Esophagus mucosa (tissue), 1 donor: ENCODE measurements at places on chromosomes 6 and 20.

DNA sequence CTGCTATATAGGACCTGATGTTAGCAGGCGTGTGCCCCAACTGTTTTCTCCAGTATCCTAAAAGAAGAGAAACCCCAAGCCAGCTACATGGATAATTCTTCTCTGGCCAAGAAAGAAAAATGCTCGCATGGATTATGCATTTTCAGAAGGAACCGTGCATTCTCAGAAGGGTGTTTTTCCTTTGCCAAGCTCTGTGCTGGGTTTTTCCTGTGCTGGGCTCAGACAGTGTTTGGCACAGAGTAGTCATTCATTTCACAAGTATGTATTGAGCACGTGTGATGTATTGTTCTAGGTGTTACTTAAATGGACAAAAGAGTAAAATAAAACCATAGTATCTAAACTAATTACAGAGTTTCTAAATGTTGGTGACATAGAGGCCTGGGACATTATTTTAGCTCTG, 62.7 kb upstream of the ZNF133 start:
- ATAC-seq, result peak; percentile 64

GRCh38 chr20:31933698-31934097, 18.1 kb downstream of the PDRG1 start:
- peak; percentile 94 for ATAC-seq

DNA sequence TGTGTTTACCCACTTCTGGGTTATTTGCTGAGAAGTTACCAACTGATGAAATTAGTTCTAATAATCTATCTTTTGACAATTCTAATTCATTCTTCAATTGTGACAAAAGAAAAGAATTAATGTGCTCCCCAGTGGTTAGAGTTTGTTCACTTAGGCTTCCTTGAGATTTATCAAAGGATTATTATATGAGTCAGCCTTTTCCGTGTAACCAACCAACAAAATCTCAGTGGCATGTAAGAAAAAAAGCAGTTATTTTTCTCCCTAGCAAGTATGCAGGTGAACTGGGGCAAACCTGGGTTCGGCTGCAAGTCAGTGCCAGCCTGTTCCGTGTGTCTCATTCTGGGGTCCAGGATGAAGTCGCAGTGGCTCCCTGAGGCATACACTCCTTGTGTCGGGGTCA, 28.8 kb upstream of the HIVEP1 start:
- ATAC-seq, result no peak

DNA sequence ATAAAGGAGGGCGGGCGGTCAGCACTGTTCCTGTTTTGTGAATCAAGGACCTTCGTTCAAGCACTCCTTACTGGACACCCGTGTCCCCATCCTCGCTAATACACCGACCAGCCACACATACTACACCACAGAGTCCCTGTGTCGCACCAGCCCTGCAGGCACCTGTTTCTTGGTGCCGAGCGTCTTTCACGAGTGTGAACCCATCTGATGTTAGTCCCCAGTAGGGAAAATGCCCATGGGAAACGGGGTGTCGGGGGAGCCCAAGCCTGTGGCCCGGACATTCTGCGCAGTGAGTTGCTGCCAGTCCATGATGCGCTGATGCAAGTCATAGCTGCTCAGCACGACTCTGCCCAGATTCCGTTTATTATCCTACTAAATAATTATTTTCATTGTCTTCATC, 74.7 kb downstream of the TTLL2 start:
- ATAC-seq, result no peak

- no peak for ATAC-seq
These were observed 25.1 kb downstream of the FRK start for GRCh38 chr6:116035616-116036015.

- ATAC-seq, result peak; percentile 83
These were observed 144.7 kb downstream of the TASP1 start for GRCh38 chr20:13494019-13494418.

GRCh38 chr6:130431346-130431852, 65.6 kb downstream of the TMEM200A start:
- no peak for ATAC-seq

- ATAC-seq, result no peak
These were observed 38.8 kb upstream of the FOXA2 start for GRCh38 chr20:22623211-22623610.

DNA sequence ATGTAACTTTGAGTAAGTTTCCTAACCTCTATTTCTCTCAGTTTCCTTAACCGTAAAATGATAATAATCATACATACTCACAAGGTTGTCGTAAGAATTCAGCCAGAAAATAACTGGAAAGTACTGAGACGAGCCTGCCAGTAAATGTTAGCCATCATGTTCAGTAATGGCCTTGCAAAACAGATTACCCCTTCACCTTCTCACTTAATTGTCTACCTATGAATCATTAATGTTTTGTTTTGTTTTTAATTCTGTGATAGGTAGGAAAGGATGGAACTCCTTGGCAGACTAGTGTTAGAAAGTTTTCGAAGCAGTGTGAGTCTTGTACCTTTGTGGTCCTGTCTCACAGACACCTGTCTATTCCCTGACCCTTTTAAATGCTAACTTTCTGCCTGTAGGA, 50.6 kb downstream of the MAPK14 start:
- ATAC-seq, result no peak

DNA sequence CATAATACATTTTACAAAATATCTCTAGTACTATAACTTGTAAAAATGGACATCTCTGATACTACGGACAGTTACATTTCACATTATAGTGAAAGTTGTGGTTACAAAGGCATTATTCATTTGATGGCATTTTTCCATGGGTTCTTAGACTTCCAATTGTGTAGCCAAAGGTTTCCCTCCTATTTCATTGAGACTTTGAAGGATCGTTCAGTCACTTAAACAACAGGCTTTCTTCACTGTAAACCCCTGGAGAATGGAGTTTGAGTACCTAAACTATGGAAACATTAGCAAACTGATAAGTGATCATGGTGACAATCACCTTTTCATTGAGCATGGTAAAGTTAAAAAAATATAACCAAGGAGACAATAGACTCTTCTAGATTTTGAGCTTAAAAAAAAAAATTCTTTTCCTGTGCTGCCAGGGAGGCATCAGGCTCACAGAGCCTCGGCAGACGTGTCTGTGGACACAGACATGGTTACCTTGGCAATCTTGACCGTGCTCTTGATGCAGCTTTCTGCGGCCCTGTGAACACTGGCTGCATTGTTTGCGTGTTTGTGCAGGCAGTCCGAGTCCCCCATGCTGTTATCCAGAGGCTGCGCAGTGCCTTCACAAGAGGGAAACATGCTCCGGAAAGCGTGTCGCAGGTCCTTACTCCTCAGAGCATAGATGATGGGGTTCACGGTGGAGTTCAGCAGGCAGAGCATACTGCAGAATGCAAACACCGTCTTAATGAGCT, 22.6 kb downstream of the CNR1 start:
- ATAC-seq, result no peak

DNA sequence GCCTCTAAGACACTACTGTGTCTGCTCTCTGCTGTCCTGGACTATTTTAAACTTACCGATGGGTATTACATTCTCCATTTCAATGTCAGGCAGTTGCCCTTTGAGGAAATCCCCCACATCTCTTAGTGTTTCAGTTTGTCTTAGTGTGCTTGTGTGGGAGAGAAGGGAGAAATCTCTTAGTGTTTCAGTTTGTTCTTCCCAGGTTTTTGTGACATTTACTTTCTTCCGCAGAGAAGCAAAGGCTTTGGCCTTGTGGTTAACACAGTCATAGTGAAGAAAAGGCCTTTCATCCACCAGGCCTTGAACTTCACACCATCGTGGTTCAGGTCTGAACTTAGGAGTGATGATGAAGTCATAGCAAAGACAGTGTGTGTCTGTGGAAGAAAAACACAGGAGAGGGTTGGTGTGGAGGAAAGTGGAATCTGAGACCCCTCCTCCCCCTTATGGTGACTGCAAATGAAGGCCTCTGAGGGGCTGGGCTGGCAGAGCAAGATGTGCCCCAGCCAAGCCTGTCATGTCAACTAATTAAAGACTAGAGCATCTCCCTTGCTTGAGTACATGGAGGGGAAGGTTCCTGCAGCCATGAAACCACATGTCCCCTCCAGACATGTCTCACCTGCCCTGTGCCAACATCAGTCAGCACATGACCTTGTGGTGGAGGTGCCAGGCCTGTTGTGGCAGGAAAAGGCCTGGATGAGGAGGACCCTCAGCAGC, 23.9 kb downstream of the RAET1L start:
- ATAC-seq, result no peak

DNA sequence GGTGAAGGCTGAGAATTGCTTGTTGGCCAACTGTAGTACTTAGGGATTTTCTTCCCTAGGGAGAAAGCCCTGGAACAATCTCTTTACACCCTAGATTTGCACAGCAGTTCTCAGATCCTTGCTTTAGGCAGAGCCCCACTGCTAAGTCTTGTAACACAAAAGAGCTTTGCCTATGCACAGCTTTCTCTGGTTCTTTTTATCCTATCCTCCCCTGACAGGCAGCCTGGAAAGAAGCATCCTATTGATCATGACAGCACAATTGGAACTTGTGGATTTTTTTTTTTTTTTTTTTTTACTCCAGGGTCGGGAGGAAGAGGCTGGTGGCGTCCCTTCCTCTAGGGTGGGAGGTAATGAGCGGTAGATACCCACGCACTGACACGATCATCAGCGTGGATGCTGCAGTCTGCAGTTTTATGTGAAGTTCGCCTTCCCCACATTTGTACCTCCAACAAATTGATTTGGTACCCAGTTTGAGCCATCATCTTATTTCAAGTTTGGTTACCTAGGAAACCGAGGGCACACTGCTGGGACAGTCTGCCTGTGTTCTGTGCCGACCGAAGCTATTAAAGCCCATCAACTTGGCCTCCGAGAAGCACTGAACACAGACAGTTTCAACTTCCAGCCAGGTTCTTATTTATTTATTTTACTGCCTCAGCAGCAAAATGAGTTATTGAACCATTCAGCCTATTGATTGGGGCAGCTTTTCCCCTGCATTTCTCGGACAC, 110.1 kb downstream of the NRN1 start:
- ATAC-seq, result no peak

DNA sequence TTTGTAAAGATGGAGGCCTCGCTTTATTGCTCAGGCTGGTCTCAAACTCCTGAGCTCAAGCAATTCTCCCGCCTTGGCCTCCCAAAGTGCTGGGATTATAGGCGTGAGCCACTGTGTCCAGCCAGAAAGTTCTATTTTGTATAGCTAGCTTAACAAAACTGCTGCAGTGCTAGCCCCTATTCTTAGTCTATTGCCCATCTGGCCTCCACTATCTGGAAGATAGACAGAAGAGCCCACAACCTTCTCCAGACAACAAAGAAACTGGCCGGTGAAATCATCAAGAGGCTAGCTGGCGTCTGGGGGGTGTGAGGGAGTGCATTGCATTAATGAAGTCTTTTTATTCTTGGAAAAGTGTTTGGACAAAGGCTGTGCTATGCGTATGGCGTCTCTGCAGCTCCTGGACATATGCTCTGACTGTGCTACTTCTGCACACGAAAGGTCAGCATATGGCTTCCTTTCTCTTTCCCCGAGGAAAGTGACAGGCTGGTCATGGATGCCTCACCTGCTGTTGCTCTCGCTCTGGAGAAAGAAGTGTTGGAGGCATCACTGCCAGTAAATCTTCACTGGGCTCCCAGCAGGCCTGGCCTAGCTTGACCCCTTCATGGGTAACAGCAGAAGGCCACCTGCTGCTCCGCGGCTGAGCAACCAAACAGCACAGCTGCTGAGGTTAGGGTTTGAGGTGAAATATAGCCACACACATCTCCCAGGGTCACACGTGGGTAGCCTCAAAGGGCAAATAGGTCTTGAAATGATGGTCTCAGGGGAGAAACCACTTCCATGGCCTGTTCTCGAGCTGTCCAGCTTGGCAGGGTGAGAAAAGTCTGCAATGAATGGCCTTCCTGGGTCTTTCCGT, 95.1 kb upstream of the IYD start:
- no peak for ATAC-seq

DNA sequence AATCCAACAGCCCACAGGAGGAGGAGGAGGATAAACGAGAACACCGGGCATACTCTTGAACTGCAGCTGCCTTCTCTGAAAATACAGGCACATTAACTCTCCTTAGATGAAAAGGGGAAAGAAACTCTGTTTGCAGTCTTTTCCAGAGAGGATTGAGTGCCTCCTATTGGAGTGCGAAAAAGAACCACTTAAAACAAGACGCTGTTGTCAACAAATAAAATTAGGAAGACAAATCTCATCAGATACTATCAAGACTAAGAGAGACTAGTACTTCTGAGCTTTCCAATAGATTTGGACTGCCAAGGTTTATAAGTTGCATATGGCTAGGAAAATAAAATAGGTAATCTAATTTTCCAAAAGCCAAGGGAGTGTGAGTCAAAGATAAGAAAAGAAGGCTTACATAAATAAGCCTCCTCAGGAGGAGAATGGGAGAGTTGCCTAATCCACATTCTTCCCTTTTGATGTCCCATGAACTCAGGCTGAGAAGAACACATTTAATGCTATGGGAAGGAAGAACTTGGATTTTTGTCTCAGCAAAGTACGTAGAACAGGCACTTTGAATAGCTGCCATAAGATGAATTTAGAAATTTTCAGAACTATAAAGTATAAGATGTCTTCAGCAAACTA, 154.7 kb downstream of the ARHGAP18 start:
- no peak for ATAC-seq

GRCh38 chr6:121780325-121781321, 345.2 kb downstream of the GJA1 start:
- peak; percentile 98 for ATAC-seq

DNA sequence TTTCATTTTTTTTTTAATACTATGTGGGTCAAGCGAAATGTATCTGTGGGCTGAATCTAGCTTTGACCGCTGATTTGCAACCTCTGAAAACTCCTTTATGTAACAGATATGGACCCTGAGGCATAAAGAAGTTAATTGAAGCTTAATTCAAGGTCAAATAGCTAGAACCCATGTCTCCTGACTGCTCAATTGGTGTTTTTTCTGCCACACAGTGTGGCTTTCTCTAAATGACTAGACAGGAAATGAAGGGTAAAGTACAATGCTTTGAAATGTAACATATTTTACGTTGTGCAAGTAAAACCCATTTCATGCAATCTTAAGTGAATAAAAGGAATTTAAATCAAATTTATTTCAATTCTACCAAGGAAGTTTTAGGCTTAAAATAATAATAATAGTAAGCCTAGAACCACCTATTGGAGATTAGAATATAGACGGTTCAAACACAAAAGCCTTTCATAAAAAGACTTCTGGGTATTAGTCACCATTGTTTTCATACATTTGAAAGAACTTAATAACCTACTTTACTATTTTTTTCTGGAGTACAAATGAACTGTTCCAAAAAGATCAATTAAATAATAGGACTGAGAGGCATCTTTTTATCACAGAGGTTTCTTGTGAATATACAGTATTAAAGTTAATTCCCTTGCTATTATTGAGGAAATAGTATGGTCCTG, 279.8 kb downstream of the EPHA7 start:
- ATAC-seq, result no peak

DNA sequence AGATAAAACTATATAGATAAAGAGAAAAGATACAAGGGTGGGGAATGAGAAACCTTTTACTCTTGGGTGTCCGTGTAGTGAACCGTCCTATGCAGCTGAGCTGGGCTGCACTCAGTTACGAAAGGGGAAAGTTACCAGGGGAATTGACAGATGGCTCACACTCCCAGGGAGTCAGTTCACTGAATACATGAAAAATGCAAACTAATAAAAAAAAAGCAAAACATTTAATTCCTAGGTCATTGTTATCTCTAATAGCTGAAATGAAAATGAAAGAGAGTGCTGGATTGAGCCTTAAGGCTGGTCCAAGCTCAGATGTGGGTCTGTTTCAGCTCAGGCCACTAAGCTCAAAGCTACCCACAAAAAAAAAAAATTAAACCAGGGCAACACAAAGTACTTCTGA, 138.0 kb downstream of the THBS2 start:
- ATAC-seq, result no peak

GRCh38 chr6:108114841-108115597, 40.5 kb upstream of the OSTM1 start:
- ATAC-seq, result peak; percentile 26

GRCh38 chr6:170258407-170258806, 32.5 kb downstream of the DLL1 start:
- ATAC-seq, result no peak
